ENCODE measurements at places on chromosomes 7 and 10.

DNA sequence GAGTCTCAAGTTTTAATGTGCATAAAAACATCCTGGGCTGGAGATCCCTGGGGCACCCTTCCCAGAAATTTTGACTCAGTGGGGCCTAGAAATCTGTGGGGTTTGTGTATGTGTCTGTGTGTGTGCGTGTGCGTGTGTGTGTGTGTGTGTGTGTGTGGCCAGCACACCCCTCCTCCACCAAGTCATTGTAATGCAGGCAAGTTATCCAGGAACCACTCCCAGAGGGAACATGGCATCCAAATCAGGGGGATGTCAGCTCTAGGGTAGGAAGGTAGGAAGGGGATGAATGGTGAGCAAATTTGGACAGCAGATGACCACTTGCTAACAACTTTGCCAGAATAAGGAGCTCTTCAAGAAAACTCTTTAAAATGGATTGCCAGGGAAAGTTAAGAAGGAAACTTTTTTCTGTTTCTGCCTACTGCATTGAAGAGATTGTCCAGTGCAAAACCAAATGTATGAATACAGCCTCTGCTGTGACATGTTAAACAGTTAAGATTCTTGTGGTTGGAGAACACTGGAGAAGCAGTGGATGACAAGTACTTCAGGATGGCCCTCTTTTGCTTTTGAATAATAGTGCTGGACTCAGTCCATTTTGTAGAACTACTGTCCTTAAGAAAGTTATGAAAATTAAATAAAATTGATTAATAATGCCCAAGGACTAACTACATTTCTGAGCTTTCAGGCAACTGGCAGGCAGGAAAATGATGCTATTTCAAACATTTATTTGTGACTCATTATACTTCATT lies 12.3 kb downstream of the STAMBPL1 start:
- no peak for DNase-seq

DNA sequence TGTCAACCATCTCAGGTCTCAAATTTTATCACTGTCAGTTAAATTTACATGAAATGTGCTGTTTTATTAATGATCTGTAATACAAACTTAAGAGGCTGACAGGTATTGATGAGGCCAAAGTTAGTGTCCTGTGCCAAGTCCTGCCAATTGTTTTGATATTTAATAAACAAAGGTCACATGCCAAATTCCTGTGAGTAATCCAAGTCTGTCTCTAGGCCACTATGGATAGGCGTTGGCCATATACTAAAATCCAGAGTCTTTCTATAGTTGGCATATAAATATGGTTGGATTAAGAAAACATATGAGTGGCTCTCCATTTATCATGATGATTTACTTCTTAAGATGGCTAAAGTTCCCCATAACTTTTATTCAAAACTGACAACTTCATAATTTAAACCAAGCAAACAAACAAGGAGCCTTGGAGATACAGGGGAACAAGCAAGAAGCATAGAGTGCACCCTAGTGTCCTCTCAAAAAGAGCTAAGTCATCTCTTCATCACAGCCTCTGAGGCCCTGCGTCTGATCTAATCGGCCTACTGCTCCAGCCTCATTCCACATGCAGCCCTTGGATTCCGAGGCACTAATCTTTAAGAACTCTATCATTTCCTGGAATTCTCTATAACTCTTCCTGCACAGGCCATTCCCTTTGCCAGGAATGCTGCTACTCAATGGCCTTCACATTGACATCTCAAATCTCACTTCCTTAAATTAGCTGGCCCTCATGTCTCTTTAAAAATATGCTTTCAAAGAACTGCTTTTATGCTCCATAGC lies 32.7 kb upstream of the NRCAM start:
- no peak for DNase-seq

DNA sequence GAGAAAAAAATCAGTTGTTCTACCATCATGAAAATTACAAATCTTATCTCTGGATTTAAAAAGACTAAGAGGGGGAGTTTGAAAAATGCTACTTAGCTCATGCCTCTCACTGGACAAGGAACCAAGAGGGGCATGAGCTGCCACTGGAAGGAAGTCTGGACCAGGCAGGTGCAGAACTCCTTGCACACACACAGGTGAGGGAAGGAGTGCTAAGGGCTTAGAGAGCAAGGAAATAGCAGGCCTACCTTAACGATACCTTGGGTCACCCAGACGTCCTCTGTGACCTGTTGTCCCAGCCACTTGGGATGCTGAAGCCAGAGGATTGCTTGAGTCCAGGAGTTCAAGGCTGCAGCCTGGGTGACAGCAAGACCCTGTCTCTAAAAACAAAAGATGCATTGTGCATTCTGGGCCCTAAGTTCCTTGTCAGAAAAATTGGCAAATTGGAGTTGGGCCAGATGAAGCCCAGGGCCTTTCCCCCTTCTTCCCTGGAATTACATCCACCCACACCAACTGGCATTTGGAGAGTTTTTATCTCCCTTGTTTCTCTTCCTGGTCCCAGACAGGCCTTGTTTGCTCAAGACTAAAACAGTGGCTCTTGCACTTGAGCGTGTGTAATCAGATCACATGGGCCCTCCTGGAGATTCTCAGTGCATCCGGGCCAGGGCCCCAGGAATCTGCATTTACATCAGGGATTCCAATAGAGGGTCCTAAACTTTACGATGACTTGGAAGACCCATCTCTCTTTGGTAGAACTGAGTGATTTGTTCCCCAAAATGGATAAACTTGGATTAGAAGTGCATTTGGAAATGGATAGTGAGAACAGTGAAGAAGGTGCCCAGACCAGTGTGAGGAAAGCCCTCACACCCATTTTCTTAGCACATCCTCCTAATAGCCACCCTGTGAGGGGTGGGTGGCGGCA lies 3.0 kb downstream of the DDIT4 start:
- no peak for DNase-seq

DNA sequence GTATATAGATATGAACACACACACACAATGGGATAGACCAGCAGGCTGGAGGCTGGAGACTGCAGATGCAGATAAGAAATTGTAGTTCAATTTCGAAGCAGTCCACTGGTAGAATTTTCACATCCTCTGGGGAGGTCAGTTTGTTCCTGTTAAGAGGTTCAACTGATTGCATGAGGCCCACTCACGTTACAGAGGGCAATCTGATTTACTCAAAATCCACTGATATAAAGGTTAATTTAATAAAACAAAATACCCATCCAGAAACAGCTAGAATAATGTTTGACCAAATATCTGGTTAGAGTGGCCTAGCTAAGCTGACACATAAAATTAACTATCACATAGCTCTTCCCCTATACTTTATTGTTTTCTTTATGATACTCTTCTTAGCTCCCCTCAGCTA lies 162.9 kb upstream of the SMIM30 start:
- no peak for DNase-seq

GRCh38 chr7:143458263-143458662 lies 15.0 kb downstream of the TAS2R60 start:
- no peak for DNase-seq

GRCh38 chr10:127196282-127197153 lies at the start of gene INSYN2A:
Gene INSYN2A (minus strand): TSS chr10:127196591. CDS start chr10:127176395, 20,196 bp downstream.
- no peak for DNase-seq

DNA sequence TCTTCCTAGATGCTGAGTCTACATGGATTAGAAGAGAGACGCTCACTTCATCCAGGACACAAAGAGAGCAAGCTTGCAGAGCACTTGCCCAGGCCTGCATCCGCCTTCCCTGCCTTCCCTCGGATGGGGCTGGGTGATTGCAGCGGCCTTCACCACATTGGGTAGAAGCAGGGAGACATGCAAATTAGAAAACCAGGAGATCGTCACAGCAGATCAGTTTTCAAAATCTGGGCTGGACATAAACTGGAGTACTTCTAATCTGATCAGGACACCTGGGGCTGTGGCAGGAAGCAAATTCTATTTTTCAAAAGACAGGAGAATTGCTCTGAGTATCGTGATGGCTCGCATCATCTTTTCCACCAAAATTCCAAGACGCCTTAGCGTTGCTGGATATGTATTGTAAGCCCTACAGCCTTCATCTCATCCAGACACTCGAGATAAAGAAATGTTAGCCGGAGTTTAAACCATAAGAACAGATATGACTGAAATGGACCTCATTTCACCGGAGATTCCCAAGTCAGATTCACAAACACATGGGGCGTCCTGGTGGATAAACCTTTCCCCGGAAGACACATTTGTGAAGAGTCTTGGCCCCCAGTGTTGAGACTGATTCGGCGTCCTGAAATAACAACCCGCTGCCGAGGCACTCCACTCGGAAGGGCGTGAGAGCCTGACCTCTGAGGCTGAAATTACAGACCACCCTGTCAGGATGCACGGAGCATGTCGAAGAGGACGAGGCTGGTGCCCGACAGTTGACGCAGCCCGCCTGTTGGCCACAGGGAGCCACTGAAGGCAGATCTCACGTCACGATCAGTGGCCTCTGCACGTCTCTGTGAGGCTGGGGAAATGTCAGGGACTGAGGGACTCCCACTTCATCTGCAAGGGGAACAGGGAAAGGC lies 91.2 kb upstream of the PARD3 start:
- DNase-seq: no peak

- DNase-seq: no peak
Observed at GRCh38 chr7:70051726-70052125, 453.5 kb downstream of the AUTS2 start.

DNA sequence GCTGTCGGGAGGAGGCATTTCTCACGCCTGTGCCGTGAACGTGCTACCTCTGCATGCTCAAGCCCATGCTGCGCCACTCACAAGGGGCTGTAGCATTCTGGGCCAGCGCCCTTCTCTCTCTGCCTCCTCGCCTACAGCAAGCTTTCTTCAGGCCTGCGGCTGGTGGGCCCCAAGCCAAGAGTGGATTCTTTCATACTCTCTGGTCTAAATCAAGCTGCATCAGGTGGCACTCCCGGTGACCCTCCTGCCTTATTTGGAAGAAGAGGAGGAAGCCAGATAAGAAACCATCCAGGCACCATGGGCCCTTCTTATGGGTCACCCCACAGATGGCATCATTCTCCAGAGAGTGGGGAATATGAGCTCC lies 86.7 kb upstream of the DUSP5 start:
- no peak for DNase-seq

- DNase-seq: no peak
Observed at GRCh38 chr10:5168897-5169420, 16.0 kb downstream of the AKR1C8 start.

DNA sequence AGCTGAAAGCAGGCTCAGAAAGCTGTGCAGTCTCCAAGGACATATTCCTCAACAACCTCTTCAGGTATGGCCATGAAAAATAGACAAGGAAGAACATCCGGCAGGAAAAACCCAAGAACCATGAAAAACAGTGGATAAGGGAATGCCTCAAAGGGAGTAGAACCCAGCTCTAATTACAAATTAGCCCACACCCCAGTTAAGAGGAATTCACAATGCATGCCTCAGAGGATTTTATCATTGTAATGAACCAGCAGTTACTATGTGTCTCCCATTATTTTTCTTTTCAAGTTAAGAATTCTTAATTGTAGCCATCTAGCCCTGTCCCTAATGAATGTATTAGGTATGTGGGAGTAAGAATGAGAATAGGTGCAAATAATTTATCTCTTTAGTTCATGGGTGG lies 19.7 kb upstream of the TNKS2 start:
- DNase-seq: no peak

GRCh38 chr10:66329147-66329546 lies 596.7 kb upstream of the LRRTM3 start:
- no peak for DNase-seq

DNA sequence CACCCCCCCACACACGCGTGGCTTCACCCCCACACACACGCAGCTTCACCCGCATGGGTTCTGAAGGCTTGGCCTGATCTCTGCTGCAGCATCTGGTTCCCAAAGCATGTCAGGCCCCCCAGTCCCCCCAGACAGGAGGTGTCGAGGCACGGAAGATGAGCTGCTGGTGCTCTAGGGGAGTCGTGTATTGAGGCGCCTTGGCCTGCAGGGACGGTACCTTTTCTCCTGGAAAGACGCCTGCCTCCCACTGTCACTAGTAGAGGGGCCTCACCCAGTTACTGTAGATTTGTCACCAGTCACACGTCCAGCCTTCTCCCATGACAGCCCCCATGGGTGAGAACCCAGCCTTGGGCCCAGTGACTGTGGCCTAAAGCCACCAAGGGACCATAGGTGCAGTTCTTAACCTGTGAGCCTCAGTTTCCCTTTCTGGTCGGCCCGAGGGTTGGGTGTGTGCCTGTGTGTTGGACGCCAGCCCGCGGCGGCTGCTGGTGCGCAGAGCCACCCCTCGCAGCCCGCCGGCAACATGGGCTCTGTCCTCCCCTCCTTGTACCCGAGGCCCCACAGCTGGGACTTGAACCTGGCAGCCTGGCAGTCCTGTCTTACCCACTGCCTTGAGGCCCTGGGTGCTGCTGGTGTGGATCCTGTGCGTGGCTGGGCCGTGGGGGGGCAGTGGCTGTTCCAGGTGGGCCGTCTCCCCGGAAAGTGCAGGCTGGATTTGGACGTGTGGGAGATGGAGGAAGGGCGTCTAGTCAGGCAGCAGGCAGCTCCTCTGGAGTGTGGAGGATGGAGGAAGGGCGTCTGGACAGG lies 81.7 kb downstream of the NKX6-2 start:
- no peak for DNase-seq

DNA sequence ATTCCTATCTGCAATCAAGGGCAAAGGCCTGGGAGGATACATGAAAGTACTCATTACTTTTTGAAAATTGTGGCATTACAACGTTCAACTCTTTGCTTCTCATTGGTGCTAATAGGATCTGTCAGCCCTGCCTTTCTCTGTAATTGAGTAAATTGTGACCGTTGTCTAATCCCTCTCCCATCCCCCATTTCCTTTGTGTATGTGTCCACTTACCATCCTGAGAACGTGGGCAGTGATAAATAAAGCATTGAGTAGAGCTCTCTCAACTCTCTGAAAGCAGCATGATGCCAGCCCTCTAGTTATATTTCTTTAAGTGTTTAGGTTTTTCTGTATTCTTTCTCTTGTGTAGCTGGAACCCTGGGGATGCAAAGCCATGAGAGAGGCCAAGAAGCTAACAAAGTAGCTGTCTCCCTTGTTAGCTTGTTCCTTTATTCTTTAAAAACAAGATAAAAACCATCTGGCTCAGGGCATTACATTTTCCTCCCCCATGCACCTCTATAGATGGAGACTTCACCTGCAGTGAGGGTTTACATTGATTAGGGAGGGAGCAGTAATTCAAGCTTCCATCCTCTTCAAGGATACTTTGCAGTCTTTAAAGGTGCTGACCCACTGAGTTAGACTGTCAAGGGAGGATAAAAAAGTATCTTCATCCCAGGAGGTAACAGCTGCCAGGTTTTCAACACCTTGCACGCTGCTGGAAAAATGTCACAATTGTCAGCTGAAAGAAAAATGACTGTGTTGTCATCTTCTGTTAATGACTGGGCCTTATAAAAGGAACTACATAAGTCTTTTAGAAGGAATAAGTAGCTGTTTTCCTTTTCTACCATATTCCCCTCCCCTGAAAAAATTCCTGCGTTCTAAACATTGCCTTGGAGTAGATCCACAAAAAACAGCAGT lies 112.3 kb downstream of the BTRC start:
- DNase-seq: no peak

DNA sequence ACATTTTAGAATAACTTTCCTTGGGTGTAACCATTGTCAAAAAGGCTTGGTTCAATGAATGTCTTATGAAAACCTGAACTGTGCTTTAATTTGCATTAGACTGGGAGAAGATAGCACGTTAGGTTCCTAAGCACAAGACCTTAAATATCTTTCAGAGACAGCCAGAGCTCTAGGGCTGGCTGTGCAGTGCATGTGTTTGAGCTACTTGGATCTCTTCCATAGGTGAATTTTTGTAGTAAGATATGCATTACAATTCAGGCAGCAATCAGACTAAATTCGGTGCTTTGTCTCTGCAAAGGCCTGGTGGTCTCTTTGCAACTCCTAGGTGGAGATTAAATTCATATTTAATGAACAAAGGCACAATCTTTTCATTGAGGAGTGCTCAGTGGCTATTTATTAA lies 192.0 kb downstream of the ZNF438 start:
- DNase-seq: no peak

Measured in stimulated activated CD8-positive, alpha-beta memory T cell treated with anti-CD3 and anti-CD28 coated beads, Interleukin-2, amount 100 ng/mL, for 1 hour (primary cell).